ENCODE measurements at places on chromosomes 2 and 18.
A peak's percentile ranks its signal among the peaks of the same experiment; 100 is the strongest.

- no peak for DNase-seq
Observed at GRCh38 chr2:37263839-37264238, 32.4 kb downstream of the NDUFAF7 start.

DNA sequence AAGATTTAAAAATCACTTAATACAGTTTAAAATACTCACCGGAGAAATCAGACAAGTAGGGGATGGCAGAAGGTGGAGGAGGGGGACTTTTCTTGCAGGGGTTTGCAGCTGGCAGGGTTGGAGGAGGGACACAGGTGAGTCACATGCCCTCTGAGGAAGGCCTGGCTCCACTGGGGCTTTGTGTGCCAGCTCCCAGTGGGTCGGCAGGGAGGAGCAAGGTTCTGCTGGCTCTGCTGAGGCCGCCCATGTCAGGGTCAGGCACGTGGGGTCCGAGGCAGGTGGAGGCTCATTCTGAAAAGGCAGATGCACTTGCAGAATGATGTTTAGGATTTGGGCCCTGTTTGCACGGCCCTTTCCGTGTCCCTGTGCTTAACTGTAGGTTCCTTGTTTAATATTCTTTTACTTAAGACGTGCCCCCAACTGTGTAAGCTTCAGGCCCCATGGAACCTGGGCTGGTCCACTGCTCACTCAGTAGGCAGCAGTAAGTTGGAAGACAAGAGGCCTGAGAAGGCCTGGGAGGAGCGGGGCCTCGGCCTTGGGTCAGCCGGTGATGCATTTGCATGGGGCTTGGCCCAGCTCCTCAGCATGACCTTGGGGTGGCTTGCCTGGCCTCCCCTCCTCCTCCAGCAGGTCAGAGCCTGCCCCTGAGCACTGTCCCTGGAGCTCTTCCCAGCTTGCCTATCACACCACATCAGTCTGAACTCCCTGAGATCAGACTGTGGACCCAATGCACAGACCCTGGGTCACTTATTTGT is 141.0 kb downstream of the GLI2 start:
- DNase-seq = no peak

DNA sequence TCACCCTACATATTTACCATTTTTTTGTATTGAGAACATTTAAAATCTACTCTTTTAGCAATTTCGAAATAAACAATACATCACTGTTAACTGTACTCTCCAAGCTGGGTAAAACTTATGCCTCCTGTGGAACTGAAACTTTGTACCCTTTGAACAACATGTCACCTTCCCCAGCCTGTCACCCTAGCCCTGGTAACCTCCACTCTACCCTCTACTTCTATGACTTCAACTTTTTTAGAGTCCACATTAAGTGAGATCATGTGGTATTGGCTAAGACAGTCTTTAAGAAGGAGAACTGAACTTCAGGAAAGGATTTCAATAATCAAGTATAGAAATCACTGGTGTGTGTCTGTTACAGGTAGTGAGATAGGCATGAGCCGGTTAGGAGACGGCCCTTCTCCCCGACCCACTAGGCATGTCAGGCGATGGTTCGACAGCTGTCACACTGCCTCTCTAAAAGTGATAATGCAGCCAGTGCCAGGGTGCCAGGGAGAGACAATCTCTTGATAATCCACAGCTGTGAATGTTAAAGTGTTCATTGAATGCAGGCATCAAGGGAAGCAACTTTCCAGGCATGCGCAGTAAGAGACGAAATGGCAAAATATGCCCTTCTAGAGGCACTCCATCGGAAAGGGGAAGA is 74.6 kb upstream of the RNF152 start:
- no peak for DNase-seq

DNA sequence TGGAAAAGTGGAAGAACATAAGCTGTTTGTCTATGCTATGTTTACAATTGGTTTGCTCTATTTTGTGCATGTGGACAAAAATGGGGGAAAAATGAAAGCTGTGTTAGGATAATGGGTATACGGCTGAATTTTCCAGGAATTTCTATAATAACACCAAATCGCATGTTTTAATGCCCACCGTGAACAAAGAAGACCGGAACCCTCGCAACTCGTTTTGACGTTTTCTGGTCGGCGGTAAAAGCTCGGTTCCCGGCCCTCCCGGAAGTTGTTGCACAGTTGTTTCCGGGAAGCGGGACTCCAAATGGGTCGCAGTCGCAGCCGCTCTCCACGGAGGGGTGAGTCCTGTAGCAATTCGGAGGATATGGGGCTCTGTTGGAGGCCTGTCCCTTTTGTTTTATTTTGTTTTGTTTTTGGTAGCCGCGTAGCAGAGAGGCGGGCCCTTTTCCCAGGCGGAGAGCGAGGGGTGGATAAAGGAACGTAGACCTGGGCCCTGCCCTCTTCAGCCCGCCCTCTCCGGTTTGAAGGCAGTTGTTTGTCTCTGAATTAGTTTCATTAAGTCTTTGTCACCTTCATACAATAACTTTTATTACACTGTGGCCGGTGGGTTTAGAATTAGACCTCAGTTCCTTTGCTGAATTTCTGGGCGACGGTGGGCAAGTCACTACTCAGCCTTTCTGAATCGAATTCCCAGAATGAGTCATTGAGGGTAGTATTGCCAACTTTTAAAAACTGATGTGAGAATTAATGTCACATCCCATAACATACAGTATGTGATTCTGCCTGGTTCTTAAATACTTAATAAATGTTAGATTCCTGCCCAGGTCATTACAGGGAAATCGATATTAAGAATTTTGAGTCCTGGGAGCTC is at the start of gene SNRNP27:
Gene SNRNP27 (plus strand): TSS at position 273 of the 868 bp plus-strand sequence. CDS start 29 bp downstream, at position 302.
- peak; percentile 40 for DNase-seq

GRCh38 chr2:85421260-85422071 is 3.0 kb downstream of the SH2D6 start:
- DNase-seq = no peak

GRCh38 chr2:239934571-239935171 is 90.5 kb downstream of the NDUFA10 start:
- no peak for DNase-seq

DNA sequence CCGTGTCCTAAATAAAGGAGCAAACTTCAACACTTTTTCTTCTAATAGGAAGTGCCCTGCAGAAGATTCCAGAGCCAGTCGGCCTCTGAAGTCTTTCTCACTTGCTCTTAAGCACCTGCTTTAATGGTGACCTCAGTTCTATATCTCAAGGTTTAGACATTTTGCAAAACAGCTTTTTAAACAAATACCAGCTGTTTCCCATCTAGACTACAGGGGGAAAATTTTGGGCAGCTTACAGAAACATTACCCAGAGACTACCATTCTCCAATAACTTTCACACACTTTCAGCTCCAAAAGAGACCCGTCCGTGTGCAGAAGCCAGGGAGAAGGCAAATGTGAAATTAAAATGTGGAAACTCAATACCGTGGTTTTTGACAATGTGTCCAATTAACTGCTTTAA is 285.3 kb upstream of the CCDC68 start:
- no peak for DNase-seq

- DNase-seq = no peak
Observed at GRCh38 chr18:70126832-70127231, 78.7 kb downstream of the RTTN start.

GRCh38 chr2:159553727-159554126 is 62.6 kb downstream of the BAZ2B start:
- no peak for DNase-seq

DNA sequence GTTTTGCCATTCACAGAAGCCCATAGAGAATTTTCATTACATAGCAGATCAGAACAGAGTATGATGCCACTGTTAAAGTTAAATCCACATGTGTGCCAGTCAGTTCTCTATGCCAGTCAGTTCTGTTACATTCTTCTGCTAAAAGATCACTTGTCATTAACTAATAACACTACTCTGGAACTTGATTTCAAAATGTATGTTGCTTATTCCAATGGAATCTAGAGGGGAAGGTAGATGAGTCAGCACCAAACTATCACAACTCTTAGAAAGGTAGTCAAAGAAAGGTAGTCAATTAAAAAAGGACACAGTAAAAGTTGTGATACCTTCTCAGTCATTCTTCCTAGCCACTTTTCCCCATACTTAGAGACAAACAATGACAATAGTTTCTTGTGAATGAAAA is 1214.4 kb downstream of the LRP1B start:
- DNase-seq = no peak

GRCh38 chr18:77207540-77207939 is 42.1 kb upstream of the GALR1 start:
- DNase-seq = peak; percentile 81

DNA sequence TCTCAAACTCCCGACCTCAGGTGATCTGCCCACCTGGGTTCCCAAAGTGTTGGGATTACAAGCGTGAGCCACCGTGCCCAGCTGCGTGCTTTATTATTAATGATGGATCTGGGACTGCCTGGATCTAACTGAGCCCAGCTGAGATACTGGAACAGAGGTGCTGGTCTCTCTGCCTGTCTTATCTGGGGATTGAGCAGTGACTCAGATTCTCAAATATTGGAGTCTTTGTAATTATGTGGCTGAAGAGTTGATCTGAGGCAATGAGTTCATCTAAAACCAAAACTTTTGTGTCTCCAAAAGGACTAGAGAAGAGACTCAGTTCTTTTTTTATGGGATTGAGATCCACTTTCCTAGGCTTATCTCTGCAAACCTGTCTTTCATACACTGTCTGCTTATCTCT is 16.3 kb downstream of the PLEKHB2 start:
- no peak for DNase-seq

DNA sequence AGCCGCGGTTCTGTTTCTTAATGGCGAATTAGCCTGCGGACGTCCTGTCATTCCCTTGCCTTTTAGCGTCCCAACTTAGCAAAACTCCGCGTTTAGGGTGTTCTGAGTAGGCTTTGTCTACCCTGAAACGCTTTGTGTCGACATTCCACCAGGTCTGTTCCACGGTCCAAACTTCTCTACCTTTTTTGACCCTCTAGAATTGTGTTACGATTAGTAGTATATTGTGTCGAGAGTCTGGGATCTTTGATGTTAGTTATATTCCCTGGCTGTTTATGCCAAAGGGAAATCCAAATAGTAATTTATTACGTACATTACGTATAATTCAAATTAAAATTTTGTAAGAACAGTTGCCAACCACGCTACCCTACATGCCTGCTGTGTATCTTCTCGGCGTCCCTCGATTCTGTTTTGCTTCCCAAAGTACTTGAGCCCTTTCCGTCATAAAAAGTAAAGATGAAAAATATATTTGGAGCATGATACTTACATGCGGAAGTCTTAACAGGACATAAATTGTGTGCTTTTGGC is 495 bp upstream of the TTC32 start:
- no peak for DNase-seq

- DNase-seq = no peak
Observed at GRCh38 chr2:8252997-8253694, 428.7 kb upstream of the ID2 start.

GRCh38 chr2:215787025-215787424 is 226.3 kb downstream of the MREG start:
- no peak for DNase-seq
